WERI-Rb-1 (cell line): ENCODE measurements at places on chromosomes 12 and 14.
A peak's percentile ranks its signal among the peaks of the same experiment; 100 is the strongest.

- DNase-seq: no peak
Measured at GRCh38 chr12:10392394-10392930, 2.6 kb upstream of the KLRK1 start.

DNA sequence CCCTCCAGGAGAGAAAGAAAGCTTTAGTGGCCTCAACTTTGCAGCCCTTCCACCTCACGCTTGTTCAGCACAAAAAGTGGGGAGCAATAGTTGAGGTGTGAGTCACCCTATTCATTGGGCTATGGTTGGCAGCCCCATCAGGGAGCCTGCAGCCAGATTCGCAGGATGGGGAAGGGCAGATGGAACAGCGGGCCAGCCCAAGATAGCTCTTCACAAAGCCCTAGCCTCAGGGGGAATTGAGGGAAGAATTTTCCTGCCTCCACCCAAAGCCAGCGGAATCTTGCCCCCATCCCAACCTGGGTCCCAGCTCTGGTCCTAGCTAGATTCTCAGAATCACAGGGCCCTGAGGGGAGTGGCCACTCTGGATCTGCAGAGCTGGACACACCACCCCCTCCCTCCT lies 3.6 kb upstream of the KRT5 start:
- DNase-seq: no peak

GRCh38 chr14:60357551-60358149 lies 108.6 kb downstream of the PPM1A start:
- DNase-seq: peak; percentile 43

GRCh38 chr12:121536899-121537813 lies 43.7 kb downstream of the KDM2B start:
- DNase-seq: peak; percentile 89

DNA sequence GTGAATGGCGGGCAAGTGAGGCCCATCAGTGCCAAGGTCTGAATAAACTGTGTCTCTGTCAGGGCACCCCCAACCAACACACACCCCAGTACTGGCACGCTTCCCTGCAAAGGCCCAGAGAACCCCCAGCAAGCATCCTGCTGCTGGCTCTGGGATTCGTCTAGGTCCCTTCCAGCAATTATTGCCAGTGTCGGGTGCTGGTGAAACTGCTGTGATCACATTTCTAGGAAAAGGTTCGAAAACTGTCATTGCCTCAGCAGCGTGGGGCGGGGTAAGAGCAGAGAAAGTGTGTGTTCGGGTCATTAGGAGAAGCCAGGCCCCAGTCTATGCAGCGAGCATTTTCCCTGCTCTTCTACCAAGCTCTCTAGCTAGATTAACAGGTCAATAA lies 2.5 kb downstream of the FAM222A start:
- DNase-seq: no peak

DNA sequence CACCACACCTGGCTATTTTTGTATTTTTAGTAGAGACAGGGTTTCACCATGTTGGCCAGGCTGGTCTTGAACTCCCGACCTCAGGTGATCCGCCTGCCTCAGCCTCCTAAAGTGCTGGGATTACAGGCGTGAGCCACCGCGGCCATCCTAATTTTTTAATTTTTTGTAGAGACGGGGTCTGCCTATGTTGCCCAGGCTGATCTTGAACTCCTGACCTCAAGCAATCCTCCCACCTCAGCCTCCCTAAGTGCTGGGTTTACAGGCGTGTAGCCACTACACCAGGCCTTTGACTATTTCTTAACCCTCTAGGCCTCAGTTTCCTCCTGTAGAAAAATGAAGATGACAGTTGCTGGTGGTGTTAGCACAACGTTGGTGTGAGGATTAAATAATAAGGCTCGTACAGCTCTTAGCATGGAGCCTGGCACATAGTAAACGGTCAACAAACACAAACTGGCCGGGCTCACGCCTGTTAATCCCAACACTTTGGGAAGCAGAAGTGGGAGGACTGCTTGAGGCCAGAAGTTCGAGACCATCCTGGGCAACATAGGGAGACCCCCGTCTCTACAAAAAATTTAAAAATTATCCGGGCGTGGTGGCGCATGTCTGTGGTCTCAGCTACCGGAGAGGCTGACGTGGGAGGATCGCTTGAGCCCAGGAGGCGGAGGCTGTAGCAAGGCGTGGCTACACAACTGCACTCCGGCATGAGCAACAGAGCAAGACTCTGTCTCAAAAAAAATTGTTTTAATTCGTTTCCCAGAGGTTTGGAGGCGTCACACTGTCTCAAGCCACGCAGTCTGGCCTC lies 979 bp downstream of the DDX54 start:
- DNase-seq: no peak

DNA sequence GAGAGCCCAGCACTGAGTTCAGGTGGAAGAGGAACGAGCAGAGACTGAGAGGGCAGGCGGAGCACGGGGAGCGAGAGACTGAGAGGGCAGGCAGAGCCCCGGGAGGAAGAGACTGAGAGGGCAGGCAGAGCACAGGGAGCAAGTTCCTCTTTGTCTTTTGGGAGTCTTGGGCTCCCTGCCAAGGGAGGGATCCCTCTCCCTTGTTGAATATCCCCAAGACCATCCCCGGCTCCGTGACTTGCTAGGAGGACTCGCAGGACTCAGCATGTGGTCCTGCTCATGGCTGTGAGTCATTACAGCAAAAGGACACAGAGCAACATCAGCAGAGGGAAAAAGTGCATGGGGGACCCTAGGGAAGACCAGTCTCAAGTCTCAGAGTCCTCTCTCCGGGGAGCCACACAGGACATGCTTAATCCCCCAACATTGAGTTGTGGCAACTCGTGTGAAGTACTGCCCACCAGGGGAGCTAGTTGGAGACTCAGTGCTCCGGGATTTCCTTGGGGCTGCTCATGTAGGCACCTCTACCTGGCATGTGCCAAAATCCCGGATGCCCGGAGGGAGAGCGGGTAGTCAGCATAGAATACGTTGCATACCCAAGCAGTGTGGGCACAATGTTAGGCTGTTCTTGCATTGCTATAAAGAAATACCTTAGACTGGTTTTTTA lies 81.0 kb downstream of the CCDC92 start:
- no peak for DNase-seq

GRCh38 chr14:99807413-99808153 lies 14.4 kb downstream of the EML1 start:
- DNase-seq: no peak

DNA sequence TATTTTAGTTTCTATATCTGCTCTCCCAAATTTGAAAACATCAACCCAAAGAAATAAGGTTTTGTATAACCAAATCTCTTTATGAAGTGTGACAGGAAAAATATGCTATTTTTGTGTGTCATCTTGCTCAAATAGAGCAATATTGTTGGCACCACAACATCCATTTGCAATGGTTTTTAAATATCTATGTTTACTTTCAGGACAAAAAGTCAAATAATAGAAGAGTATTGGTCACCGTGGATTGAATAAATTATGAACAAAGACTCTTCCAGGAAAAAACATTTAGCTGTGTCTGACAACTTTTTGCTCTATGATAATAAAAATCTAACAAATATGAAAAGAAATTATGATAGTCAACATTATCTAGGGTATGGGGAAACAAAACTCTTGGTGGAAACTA lies 439.2 kb downstream of the BTG1 start:
- no peak for DNase-seq

DNA sequence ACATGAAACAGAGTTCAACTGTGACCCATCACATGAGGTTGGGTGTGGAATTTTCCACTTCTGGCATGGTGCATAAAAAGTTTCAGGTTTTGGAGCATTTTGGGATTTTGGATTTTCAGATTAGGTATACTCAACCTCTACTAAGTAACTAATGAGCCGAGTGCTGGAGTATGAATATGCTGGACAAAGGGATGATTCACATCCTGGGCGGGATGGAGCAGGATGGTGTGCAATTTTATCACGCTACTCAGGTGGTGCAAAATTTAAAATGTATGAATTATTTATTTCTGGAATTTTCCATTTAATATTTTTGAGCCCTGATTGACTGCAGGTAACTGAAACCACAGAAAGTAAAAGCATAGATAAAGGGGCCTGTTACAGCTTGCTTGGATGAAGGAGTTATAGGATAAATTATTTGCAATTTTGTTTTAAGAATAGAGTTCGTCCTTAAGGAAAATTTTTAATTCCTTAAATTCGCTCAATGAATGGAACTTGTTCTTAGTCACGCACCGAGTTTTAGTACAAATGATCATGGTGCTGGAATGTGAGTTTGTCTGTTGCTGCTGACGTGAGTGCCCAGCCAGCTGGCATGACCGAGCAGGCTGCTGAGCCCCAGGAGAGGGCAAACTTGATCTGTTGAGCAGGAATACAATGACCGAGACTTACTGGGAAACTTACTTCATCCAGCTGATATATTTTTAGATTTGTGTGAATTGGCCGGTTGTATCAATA lies 176.3 kb downstream of the ESR2 start:
- DNase-seq: no peak

GRCh38 chr14:29895591-29896083 lies 32.0 kb downstream of the PRKD1 start:
- DNase-seq: no peak

DNA sequence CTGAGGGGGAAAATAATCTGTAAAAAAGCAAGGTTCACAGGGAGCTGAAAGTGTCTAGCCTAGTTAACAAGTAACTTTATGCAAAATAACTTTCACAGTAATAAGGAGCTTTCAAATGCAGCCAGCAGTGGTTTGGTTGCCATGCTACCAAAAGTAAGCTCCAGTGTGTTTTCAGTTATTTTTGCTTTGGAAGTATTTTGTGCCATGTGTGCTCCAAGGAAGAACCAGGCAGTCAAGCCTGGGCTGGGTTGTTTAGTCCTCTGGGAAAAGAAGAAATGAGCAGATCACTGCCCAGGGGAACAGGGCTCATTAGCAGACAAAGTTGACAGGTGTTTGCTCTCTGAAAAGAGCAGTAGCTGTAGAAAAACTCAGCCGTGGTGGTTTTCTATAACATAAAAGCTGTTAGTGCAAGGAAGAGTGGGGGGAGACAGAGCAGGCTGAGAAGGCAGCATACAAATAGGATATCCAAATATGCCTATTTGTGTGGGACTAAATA lies 92.8 kb upstream of the TMTC2 start:
- no peak for DNase-seq

- no peak for DNase-seq
Measured at GRCh38 chr12:114829833-114830232, 145.9 kb upstream of the TBX3 start.

DNA sequence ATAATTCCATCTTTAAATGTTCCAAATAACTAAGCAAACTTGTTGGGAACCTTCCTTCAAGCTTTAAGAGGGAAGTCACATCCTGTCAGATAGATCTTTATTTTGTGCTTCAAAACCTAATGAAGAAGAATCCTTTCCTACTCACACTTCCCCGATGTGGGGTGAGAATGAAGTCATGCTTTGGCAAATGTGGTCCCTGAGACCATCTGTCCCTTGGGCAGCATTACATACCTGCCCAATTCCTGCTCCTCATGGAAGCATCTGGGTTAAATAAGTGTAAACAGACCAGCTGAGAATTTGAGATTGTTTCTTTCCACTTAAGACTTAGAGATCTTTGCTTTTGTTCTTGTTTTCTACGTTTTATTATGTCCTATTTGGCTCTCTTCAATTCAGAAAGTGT lies 606.0 kb upstream of the TMEM132C start:
- no peak for DNase-seq

DNA sequence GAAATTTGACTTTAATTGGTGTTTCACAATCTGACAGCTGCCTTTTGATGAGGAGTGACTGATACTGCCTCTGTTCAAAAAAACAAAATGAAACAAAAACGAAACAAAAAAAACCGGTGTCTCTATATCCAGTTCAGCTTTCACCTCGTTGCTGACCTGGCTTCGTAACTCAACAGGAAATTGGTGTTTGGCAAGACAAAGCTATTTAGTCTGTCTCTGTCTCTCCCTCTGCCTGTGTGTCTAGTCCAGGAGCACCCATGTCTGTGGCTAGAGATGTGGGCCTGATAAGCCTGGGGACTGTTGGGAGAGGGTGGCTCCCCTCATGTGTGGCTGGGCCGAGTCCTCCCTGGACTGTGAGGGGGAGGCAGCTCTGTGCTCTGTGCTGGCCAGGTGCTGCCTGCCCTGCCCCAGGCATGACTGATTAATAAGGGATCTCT lies 11.3 kb downstream of the CACNA1C start:
- DNase-seq: no peak

GRCh38 chr12:64056741-64057140 lies 165.4 kb downstream of the KICS2 start:
- no peak for DNase-seq

DNA sequence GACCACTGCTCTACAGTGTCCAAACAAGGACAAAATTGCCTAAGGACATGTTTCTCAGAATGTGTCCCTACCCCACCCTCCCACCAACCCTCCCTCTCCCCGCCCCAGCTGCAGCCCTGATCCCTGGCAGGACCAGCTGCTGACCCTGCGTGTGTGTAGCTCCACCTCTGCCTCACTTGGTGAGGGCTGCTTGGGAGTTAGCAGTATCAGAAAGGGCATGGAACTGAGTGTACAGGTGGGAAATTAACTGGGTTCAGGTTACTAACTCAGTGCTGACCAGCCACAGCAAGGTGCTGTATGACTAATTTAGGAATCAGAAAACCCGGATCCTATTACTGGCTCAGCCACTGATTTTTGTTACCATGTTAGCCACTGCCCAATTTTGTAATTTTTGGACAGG lies 11.3 kb upstream of the PLEKHD1 start:
- DNase-seq: no peak

DNA sequence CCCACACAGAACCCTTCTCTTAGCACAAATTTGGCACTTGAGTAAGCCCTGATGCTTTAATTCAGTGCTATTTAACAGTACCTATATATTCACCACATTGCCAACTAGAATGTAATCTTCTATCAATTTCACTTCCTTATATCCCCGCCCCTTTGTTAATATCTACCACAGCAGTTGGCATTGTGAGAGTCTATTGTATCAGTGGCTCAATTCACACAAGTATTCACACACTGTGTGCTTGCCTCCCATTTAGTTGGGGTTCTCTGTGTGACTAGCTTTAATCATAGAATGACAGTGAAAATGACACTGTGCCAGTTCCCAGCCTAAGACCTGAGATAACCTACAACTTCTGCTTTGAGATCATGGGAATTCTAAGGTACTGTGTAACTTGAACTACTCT lies 103.1 kb downstream of the SEC23A start:
- no peak for DNase-seq

DNA sequence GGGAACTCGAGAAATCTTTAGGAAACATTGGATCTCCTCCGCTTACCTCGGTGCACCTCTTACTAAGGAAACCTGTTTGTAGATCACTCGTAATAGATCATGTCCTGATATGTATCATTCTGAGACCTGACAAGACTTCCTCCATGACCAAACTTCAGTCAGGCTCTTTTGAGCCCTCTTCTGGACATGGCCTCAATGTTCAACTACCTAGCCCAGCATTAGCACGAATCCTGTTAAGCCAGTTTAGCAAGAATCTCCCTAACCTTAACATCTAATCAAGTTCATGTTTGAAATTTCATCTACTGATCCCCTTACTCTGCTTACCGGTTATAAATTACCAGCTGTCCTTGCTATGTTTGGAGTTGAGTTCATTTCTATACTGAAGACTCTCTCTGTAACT lies 713.9 kb upstream of the USP15 start:
- peak; percentile 9 for DNase-seq

- no peak for DNase-seq
Measured at GRCh38 chr14:98951521-98952152, 320.4 kb downstream of the BCL11B start.

GRCh38 chr12:24418157-24418556 lies 468.7 kb upstream of the SOX5 start:
- DNase-seq: no peak
